ENCODE measurements at places on chromosomes 2 and 18.
A peak's percentile ranks its signal among the peaks of the same experiment; 100 is the strongest.

GRCh38 chr18:9762526-9762925 lies 54.4 kb downstream of the RAB31 start:
- no peak for DNase-seq

GRCh38 chr2:23401427-23402204 lies 16.6 kb downstream of the KLHL29 start:
- DNase-seq = no peak

DNA sequence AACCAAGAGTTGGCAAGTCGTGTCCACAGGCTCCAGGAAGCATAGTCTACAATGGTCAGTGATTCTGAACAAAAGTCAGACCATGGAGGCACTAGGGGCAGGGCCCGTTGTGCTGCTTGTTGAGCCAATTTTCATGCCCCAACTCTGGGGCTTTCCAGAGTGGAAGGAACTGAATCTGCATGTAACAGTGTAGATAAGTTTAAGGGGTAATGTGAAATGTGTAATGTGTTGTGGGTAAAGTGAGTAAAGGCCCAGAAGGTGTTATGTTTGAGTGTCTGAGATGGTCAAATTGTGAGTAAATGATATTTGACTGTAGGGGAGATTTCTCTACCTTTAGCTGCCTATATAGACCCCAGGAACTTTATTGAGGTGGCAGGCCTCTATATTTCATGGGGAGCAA lies 1336.5 kb upstream of the SLC39A10 start:
- DNase-seq = no peak

DNA sequence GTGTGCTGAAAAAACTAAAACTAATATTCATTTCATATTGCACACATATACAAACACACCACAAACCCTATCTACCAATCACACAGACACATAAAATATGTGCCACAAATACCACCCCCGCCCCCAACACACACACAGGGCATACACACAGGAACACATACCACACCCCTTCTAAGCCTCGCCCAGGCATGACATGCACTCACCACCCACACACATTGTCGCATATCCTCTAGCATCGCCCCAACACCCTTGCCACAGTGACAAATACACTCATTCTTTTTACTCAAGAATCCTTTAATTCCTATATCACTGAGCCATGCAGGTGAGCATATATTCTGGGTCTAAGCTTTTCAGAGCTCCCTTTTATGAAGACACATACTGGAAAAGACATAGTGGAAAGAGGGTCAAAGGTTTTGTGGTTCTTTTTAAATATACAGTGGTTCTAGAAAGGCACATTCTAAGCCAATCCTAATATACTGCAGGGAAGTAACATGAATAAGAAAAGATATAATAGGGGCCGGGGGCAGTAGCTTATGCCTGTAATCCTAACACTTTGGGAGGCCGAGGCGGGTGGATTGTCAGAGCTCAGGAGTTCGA lies 24.5 kb upstream of the LCLAT1 start:
- peak; percentile 23 for DNase-seq

GRCh38 chr2:173151671-173152401 lies 76.2 kb downstream of the MAP3K20 start:
- DNase-seq = peak; percentile 79

GRCh38 chr18:37537868-37538525 lies 27.6 kb downstream of the CELF4 start:
- DNase-seq = peak; percentile 6

DNA sequence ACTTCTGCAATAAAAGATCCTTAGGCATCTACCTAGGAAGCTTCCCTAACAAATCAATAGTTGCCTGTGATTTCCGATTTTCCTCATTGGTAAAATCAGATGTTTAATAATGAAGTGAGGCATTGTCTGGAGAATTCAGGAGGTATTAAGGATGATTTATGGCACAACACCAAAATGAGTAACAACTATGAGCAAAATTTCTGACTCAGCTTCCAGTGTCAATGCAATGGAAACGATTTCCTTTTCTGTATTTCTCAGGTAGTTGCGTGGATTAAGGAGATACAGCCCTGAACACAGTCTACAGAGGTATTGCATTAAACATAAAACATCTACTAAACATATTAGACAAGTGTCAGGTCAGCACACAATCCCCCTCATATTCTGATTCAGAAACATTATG lies 99.5 kb downstream of the EPB41L3 start:
- no peak for DNase-seq

GRCh38 chr18:79259218-79259617 lies 136.5 kb upstream of the NFATC1 start:
- DNase-seq = no peak

DNA sequence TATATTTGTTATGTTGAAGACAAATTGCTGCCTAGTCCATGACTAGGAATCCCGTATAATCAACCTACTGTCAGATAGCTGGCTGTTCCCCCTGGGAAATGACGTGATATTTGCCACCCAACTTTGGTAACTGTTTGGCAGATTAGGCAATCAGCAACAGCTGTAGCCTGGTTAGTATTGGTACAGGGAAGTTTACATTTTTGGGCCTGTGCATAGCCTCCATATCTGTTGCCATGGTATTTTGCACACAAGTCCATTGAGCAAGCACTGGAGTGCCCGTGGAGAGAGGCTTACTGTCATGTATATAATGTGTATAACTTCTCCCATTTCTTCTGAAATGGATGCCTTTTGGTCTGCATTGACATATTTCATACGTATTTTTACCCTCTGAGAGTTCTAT lies 27.7 kb downstream of the BIRC6 start:
- DNase-seq = no peak

DNA sequence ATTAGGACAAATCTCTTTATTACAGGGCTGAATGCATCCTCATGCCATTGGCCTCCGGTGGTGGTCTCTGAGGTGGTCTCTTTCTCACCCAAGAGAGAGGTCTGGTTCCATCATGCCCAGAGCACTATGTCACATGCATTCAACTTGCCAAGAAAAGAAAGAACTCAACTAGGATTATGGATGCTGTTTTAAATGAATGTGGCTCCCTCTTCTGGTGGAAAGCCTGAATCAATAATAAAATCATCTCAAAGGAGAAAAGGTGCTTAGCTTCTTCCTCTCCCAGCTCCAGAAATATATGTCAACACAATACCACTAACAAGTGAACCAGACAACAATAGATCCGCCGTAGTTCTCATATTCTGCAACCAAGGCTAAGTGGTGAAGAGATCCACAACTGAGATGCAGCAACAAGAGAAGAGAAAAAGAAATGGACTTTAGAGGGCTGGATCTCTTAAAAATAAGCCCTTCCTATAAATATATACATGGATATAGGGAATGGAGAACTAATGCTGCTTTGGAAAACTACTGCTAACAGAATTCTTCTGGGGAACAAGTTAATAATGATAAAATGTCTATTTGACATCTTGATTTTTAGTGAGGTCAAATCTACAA lies 396.8 kb downstream of the NCKAP5 start:
- peak; percentile 18 for DNase-seq

DNA sequence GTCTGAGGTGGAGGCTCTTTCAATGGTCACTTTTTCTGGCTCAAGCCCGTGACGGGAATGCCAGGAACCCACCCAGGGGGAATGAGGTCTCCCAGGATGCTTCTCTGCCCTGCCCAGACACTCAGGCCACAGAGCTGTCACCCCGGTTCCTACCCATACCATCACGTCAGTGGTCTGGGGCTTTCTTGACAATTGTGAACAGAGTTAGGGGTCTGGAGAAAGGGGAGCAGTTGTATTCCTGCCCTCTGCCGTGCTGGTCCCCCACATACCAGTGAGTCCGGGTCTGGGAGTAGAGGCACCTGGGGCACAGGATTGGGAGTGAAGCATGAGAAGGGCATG lies 97.2 kb downstream of the B3GNT2 start:
- no peak for DNase-seq

- peak; percentile 18 for DNase-seq
Observed at GRCh38 chr2:239991689-239992314, 33.3 kb downstream of the NDUFA10 start.

DNA sequence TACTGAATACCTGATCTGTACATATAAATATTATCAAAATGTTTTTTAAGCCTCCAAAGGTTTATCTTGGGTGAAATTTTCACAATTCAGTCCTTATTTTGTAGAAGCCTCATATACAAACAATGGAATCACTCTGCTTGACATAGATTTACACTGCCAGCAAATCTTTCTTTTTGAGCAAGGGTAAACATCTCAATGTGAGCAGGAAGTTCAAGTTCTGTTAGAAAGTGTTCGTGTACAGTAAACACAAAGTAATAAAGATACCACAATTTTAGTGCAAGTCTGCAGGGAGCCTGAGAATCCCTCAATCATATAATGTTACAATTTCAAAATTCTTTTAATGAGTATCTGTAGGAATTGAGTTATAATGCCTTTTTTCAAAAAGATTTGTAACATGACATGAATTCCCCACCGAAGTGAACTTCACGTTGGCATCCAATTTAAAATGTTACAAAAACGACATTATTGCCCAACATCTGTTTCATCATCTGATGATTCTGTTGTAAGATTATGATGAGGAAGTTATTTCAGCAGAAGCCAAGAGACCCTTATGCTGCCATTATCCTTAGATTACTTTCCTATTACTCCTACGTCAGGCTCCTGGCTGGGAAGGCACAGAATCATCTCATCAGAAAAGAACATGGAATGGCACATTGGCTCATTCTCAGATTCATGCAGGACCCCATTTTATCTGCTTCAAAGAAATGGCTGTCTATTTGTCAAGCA lies 283.9 kb upstream of the ACVR2A start:
- DNase-seq = no peak

DNA sequence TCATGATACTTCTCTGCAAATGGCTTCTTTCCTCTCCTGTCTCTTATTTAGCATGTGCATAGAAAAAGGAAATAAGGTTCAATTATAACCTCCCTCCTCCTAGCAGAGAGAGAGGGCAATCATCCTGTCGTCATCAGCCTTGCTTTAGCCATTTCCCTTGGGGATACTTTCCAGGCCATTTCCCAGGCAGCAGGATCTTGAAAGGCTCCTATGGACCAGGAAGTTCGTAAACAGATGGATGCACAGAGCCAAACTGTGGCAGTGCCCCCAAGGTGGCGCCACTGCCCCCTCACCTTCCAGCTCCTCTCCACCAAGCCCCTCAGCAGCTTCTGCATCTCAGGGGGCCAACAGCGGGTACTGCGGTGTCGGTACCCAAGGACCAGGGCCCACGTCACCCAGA lies 157.4 kb downstream of the DTNA start:
- DNase-seq = no peak

DNA sequence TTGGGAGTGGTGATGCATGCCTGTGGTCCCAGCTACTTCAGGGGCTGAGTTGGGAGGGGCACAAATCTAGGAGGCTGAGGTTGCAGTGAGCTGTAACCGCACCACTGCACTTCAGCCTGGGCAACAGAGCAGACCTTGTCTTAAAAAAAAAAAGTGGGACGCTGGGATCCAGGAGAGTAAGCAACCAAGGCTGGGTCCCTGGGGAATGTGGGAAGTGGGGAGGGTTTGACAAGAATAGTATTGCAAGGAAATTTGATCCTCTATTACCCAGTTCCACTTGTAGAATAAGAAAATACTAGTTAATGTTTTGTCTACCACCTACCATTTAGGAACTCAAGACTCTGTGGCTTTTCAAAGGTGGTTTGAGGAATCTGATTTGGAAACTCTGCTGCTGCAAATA lies 21.1 kb upstream of the DYTN start:
- DNase-seq = no peak

DNA sequence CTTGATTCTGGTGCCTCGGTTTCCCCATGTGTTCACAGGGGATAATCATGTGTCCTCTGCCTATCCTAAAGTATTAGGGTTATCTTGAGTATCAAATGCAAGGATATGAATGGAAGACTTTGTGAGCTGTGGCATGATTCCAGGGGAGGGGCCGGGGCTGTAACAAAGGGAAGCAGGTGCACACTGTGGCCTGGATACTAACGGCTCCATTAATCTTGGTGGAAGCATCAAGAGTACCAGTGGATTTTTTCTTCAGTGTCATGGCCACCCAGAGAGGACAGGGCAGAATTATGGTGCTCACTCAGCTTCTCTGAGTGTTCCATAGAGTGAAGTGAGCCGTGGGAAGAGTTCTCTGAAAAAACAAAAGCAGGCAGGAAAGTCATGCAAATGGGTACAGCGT lies 320.1 kb downstream of the ALK start:
- DNase-seq = no peak

DNA sequence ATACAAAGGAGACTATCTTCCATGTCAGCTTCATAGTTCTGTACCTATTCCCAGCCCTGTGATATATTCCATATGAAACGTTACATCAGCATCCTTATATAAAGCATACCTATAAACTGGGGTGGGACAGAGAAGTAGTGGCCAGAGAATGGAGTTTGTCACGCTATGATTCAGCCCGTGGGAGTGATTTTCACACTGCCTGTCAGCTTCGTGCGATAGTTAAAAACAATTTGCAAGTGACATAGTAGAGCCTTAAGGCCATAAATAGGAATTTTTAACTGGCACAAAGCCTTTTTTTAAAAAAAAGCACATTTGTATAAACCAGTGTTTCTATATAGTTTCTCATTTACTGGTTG lies 30.2 kb downstream of the PKP4 start:
- DNase-seq = no peak

DNA sequence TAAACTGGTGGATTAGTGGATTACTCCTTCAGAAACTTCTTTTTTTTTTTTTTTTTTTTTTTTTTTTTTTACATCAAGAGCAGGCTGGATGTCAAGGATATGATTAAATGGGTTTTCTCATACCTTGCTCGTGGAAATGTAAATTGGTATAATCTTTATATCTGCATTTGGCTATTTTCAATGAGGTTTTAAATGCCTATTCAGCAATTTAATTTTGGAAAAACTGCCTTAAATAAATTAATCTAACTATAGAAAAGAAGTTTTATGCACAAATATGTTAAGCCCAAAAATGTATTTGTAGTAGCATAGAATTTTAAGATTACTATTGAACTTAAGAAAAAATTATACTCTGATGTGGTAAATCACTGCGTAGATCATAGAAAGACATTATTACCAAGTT lies 11.4 kb upstream of the GAREM1 start:
- no peak for DNase-seq

DNA sequence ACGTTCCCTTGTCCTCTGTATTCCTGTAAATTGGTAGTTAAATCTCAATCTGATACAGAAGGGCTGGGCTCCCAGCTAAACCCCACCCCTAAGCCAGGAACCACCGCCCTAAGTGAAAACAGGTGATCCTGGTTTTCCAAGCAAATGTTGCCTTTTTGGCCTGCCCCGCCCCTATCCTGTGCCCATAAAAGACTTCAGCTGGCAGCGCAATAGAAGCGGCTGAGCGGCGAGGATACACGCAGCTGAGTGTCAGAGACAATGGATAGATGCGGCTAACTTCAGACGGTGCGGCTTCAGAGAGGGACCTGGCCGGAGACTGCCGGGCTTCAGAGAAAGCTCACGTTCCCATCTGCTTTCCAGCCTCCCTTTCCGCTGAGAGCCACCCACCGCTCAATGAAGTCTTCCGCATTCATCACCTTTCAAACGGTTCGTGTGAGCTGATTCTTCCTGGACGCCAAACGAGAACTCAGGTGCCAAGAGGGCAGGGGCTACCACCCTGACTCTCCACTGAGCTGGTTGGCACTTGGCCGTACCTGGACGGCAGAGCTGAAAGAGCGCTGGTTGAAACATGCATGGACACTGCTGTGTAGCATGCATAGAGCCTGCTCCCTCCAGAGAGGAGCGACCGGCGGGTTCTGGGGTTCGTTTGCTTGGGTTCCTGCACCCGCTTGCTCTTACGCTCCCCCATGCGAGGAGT lies 49.5 kb upstream of the POLE4 start:
- no peak for DNase-seq
